Activated gamma-delta T cell treated with anti-CD3 and anti-CD28 coated beads, Interleukin-2, amount 50 U/mL, for 16 hours (primary cell): ENCODE measurements at places on chromosomes 7 and 10.

DNA sequence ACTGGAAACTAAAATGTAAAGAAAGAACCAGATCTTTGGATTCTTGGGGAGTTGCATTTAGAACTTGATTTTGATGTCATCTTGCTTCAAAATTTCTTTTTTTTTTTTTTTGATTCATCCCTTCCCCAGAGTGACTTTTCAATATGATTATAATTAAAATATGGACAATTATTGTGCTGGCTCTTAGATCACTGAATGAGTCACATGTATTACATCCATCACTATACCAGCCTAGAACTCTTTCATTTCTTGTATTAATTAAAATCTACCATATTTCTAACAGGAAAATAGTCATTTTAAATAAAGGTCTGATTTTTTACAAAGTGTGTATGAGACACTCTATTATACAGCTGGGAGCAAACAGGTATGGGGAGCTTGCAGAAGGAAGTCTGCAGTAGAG is 269.5 kb upstream of the AKR1E2 start:
- DNase-seq = no peak

DNA sequence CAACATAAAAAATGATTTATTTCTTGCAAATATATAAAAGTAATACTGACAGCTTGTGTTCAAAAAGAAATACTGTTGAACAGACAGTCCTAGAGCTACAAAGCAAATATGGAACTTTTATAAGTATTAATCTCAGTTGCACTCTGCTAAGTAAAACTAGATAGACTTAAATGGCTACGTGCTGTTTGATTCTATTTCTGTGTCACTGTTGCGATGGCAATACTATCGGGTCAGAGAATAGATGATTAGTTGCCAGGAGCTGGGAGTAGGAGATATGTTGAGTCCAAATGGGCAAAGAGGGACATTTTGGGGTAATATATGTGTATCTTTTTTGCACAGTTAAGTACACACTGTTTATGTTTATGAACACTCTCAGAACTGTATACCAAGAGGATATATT is 41.1 kb upstream of the VWDE start:
- no peak for DNase-seq

GRCh38 chr10:99937630-99938029 is 72.1 kb downstream of the DNMBP start:
- no peak for DNase-seq

DNA sequence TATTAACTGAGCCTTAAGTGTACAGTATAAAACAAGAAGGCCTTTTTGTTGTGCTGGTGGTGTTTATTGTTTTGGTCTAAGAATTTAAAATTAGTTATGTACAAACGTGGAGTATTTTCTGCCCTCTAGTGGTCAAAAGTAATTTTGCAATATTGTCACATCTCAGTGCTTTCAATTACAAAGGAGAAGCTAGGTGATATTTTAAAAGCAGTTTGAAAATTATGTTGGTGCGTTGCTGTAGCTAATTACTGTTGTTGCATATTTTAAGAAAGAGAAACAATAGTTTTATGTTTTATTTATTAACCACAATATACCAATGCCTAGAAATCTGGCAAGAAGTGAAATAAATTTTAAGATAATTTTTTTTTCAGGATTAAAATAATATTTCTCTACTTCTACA is 11.4 kb downstream of the NPVF start:
- DNase-seq = no peak

DNA sequence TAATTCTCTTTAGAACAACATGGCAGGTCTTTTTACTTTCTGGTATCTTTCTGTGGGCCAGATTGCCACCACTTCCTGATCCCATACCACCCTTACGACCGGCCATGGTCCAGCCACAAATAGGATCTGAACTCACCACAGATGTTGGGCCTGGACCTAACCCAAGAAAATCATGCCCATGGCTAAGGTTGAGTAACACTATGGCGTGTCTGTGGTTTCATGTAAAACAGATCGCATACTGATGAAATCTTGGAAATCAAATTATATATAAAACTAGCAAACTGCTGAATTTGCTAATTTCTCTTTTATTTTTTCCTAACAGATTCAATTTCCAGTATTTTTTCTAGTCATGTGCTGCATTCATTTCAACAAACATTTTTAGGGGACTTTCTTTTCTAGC is 77.2 kb downstream of the CH25H start:
- DNase-seq = no peak
